ENCODE measurements at places on chromosomes 12 and 14.

GRCh38 chr14:51284241-51284640 lies 44.2 kb downstream of the TMX1 start:
- no peak for DNase-seq

DNA sequence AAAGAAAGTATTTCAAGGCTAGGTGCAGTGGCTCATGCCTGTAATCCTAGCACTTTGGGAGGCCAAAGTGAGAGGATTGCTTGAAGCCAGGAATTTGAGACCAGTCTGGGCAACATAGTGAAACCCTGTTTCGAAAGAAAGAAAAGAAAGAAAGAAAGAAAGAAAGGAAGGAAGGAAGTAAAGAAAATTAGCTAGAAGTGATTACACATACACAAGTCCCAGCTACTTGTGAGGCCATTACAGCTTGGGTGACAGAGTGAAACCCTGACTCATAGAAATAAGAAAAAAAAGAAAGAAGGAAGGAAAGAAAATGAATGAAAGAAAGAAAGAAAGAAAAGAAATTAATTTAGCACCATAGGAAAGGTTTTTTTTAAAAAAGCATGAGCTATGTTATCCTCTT lies 33.3 kb upstream of the PPP1CC start:
- no peak for DNase-seq

DNA sequence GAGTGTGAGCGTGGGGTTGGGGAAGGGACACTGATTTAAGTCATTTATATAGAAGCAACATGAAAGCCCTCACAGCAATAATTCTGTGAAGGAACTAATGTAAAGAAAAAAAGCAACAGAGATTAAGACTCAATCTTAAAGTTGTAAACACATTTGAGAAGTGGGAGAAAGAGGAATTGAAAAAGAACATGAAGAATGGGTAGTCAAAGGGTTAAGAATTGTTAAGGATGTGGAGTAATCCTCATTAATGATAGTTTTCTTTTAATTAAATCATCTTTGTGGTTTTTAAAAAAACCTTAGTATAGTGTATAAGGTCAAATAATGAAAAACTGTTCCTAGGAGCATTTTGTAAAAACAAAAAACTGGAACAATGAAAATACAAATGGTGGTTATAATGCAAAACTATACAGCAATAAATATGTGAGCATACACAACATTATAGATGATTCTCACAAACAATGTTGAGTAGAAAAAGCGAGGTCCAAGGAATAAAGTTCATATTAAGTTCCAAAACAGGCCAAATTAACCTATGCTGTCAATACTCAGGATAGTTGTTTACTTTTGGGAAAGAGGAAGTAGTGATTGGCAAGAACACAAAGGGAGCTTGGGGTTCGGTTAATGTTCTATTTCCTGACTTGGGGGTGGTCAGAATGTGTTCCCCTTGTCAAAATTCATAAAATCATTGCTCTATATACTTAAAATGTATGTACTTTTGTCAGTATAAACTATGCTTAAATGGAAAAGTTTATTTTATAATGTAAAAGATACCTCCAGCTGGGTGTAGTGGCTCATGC lies 120.4 kb upstream of the ATF7IP start:
- no peak for DNase-seq

GRCh38 chr12:56725723-56726102 lies 614 bp upstream of the NACA start:
- no peak for DNase-seq

DNA sequence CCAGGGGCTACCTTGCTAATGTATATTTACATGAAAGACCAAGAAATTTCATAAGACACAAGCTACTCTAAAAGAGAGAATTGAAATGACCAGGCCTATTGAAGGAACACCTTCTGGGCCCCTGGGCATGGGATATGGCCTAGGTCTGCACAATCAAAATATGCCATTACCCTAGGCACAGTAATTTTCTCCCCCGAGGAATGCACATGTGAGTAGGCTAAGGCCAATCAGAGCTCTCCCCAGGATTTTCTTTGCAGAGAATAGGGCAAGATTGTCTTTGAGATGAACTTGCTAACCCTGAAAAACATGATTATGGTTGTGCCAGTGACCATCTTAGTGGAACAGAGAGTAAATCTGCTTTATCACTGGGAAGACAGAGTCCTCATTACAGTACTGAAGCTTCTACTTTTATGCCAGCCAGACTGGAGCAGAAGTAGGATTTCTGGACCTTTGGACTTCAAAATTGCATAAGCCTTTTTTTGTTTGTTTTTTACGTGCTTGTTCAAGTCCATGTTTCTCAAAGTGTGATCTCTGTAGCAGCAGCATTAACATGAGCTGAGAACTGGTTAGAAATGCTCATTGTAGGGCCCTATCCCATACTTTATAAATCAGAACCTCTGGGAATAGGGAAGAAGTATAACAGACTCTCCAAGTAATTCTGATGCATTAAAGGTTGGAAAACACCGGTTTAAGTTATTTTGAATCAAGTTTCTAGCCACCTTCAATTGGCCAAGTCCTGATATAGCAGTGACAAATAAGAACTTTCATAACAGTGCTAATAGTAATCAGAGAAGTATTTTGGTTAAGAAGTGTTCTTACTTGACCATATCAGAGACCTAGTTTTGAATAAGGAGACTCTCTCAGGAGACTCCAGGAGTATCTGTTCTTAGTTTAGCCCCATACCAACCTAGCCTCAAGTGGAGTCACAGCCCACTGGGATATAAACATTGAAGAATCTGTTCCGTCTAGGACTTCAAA lies 112.9 kb downstream of the LMO3 start:
- no peak for DNase-seq

DNA sequence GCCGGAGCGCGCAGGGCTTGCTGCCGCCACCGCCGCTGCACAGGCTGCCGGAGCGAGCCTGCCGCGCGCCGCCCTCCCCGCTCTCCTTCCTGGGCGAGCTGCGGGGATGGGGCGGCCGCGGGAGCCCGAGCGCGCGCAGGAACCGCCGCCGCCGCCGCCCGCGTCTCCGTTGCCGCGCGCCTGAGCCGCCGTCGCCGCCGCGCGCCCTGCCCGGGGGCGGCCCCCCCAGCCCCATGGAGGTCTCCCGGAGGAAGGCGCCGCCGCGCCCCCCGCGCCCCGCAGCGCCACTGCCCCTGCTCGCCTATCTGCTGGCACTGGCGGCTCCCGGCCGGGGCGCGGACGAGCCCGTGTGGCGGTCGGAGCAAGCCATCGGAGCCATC lies 352 bp downstream of the PLXNC1 start:
- DNase-seq, result no peak

DNA sequence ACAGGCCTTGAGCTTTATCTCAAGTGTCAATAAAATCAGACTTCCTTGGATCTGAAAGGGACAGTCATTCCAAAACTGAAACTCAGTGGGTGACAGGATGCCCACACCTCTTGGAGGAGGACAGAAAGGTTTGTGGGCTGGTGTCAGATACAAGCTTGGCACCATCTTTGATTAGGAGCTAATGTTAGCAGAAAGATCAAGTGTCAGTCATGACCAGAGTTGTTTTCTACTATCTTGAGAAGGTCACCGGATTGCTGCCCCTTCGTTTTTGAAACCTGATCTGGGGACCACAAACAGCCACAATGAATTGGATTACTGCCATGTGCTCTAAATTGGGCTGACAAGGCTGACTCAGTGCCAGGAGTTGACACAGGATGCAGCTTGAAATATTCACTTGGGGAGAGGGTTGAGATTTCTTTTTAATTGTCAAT lies 88.3 kb downstream of the OTOGL start:
- no peak for DNase-seq

- DNase-seq, result no peak
Measured at GRCh38 chr14:89626233-89626806, 209.3 kb upstream of the FOXN3 start.

GRCh38 chr14:82987502-82988124 lies 1454.0 kb upstream of the SEL1L start:
- DNase-seq, result no peak

DNA sequence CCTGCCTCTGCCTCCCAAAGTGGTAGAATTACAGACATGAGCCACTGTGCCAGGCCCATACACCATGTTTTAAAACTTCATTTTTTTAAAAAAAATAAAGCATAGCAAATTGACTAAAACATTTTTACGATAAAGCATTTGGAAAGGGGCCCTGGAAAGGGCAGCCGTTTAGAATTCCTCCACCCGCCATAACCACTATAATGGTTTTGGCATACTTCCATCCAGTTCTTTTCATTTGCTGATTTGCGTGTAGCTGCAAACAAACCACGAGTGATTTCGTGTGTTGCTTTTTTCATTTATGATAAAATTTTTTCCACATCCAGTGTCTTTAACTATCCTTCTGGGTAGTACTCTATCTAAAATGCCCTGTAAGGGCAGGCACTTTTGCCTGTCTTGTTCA lies 91.8 kb upstream of the RIN3 start:
- DNase-seq, result no peak

GRCh38 chr14:79656496-79656895 lies 554.8 kb downstream of the DIO2 start:
- DNase-seq, result no peak

- no peak for DNase-seq
Measured at GRCh38 chr12:71338933-71339332, 100.7 kb upstream of the LGR5 start.

- peak; percentile 45 for DNase-seq
Measured at GRCh38 chr12:109432842-109433304, 44.2 kb downstream of the KCTD10 start.

- DNase-seq, result no peak
Measured at GRCh38 chr14:77542421-77543239, 44.0 kb upstream of the ISM2 start.

GRCh38 chr12:128603573-128604115 lies 220.1 kb downstream of the SLC15A4 start:
- DNase-seq, result no peak

DNA sequence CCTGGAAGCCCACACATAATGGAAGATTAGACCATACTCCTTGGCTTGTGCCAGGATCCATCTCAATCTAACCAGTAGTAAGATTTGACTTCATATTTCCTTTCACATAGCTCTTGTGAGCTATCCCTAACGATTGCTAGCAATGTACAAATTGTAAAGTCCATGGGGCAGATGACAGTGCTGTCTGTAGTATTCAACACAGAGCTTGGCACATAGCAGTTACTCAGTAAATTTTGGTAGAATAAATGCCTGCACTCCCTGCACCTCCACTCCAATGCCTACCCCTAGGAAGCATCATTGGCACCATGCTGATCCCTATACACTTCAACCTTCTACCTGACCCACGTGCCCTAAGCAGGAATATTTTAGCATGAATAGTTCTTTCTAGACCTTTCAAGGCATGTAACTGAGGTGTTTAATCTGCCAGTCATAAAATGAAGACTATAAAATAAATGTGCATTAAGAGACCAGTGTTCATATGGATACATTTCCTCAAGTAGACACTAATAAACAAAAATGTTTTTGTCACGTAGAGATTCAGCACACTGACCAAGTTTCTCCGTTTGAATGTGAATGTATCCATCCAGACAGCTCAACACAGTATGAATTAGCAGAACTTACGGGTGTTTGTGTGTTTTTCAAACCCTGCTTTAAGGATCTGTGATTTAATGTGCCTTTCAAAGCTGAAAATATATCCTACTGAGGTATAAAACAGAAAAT lies 98.8 kb downstream of the BMP4 start:
- DNase-seq, result no peak

DNA sequence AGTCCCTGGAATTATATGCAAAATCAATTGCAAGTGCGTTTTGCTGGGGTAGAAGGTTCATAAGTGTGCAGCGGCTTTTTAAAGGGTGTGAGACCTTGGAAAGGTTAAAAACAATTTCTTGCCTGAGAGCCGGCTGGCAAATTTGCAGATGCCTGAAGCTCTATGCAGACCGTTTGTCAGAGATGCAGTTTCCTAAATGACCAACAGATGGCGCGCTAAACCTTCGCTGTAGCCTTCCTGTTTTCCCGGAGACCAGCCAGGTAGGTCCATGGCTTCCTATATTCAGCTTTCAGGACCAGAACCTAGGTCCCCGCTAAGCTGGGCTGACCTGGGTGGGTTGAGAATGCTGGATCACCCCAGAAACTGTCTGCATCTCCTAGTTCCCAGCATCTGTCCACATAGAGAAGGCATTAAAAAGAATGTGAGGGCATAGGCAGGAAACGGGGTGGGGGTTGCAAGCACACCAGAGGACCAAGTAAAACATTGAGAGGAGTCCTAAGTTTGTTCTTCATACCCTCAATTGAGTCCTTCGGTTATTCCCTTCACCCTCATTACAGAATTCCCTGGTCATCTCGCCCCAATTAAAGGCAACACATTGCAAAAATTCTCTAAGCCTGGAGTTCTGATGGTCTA lies 5.7 kb upstream of the NOS1 start:
- peak; percentile 7 for DNase-seq

DNA sequence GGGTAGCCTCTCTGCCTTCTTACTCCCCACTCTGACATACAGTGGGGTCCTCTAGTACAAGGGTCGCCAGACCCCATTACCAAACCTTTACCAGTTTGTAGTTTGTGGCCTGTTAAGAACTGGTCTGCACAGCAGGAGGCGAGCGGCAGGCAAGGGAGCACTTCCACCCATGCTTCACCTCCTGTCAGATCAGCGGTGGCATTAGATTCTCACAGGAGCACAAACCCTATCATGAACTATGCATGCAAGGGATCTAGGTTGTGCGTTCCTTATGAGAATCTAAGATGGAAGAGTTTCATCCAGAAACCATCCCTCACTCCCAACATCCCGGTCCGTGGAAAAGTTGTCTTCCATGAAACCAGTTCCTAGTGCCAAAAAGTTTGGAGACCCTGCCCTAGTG lies 146.5 kb downstream of the HMGA2 start:
- DNase-seq, result no peak

DNA sequence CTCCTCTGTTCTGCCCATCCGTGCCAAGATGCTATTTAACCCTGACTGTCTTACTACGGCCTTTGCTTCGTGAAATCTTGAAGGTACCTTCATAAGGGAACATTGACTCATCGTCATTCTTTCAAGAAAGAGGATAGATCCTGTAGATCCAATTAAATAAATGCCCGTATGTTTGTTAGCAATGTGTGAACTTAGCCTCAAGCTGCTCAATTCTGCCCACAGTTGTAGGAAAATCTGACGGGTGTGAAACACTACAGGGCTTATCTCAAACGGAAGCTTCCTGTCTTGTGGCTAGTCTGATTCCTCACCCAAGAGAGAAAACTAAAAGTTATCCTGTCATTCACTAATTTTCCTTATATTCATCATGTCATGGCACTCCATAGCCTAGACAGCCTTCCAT lies 168.0 kb upstream of the TBX3 start:
- no peak for DNase-seq

DNA sequence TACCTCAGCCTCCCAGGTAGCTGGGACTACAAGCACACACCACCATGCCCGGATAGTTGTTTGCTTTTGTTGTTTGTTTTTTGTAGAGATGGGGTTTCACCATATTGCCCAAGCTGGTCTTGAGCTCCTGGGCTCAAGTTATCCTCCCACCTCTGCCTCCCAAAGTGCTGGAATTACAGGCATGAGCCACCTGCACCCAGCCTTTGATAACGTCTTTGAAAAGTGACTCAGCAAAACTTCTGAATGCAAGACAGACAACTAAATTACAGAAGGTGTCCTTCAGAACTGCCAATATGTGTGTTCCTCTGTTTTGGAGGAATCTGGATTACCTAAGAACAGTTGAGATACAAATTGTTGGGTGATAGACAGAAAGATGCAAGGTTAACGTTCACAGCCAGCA lies 99.8 kb downstream of the ESR2 start:
- DNase-seq, result no peak

- no peak for DNase-seq
Measured at GRCh38 chr12:122872815-122873361, 23.0 kb downstream of the VPS37B start.

- no peak for DNase-seq
Measured at GRCh38 chr12:82357845-82358199, 365 bp downstream of the CCDC59 start.
